Stimulated activated CD8-positive, alpha-beta memory T cell treated with anti-CD3 and anti-CD28 coated beads, Interleukin-7, amount 100 ng/mL, for 24 hours (primary cell): ENCODE measurements at places on chromosomes 2 and 18.

GRCh38 chr2:62526531-62527381 is 20.8 kb upstream of the TMEM17 start:
- DNase-seq: no peak

DNA sequence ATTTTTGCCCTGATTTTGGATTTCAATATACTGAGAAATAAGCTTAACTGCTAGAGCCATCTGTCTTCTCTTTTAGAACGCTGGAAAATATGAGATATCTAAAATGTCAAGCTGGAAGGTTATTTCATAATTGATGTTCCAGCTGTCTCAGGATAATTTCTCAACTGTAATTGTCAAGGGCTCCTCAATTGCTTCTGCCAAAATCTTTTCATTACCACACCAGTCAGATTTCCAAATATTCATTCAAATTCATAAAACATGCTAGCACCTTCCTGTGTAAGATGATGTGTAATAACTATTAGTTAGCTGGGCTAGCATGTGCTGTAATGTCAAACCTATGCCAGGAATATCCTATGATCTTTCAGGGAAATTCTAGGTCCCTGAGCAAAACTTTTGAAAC is 88.1 kb downstream of the TNFRSF11A start:
- no peak for DNase-seq

GRCh38 chr2:196201229-196202009 is 30.0 kb upstream of the STK17B start:
- DNase-seq: no peak

GRCh38 chr2:20507166-20507692 is 60.4 kb downstream of the RHOB start:
- DNase-seq: no peak

DNA sequence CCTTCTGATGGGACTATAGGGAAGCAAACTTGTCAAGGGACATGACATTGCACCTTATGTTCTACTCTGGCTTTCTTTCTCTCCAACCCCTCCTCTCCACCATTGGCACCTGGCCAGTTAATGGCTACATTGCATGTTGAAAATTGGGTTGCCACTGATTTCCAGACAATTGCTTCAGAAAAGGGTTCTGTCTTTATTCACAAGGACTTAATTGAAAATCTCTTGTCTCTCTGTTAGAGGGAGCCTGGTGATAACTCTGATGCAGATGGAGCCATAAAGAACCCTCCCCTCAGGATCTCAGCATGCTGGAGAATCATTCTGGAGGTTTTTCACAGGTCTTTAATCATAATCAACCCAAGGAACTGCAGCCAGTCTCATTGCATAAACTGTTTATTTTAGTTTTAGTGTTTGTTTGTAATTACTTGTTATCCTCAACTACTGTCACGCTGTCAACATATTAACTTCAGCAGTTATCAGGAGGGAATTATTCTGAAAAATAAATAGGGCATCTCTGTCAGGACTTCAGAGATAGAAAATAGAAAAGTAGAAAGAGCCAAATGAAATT is 316.8 kb downstream of the RIT2 start:
- no peak for DNase-seq

DNA sequence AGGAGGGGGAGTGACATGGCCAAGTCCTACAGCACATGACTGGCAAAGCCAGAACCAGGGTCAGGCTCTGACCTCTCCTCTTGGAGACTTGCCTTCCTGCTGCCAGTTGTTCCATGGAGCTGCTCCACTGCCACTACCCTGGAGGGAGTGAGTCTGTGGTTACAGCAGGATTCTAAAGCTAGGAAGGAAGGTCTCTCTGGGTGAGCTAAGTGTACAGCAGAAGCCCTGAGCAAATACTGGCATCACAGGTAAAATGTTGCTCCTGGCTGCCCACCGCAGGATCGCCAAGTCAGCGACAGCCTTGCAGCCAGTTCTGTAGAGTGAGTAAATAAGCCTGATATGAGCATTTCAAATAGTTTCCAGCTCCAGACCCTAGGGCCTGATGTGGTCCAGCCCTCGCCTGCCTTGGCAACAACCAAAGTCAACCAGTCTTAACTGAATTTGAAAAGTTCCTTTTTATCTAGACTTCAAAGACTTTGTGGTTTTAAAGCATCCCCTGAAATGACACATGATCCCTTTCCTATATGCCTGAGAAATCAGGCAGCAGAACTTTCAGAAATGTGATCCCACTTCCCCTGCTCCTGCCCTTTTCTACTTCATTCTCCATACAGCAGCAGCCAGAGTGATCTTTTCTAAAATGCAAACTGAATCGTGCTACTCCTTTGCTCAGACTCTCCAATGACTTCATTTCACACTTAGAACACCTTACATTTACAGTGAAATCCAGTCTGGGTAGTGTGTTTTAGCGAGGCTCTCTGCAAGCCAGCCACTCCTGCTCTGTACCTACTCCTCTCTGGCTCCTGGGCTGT is 114.3 kb downstream of the MGAT5 start:
- DNase-seq: no peak

GRCh38 chr18:48754993-48755473 is 195.7 kb downstream of the SMAD7 start:
- no peak for DNase-seq

- no peak for DNase-seq
Measured at GRCh38 chr18:14179306-14179705, 47.1 kb upstream of the ZNF519 start.

DNA sequence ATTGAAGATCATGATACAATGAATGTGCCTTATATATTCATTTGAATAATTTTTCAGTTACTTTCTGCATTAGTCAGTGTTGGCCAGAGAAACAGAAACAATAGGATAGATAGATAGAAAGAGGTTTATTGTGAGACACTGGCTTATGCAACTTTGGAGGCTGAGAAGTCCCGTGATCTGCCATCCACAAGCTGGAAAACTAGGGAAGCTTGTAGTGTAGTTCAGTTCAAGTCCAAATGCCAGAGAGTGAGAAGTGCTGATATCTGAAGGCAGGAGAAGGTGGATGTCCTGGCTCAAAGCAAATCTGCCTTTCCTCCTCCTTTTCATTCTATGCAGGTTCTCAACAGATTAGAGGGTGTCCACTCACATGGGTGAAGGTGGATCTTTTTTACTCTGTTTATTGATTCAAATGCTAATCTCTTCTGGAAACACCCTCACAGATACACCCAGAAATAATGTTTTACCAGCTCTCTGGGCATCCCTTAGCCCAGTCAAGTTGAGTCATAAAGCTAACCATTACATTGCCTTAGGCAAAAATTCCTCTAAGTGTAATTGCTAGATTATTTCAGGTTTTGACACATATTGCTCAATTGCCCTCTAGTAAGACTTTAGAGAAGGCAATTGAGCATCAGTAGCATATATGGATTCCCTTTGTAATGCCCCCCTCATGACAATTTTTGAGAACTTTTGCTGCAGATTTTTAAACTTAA is 341.4 kb downstream of the LPIN1 start:
- DNase-seq: no peak

GRCh38 chr2:25517701-25518100 is 155.7 kb downstream of the DTNB start:
- DNase-seq: no peak

- no peak for DNase-seq
Measured at GRCh38 chr2:188964976-188965546, 9.1 kb upstream of the COL3A1 start.

DNA sequence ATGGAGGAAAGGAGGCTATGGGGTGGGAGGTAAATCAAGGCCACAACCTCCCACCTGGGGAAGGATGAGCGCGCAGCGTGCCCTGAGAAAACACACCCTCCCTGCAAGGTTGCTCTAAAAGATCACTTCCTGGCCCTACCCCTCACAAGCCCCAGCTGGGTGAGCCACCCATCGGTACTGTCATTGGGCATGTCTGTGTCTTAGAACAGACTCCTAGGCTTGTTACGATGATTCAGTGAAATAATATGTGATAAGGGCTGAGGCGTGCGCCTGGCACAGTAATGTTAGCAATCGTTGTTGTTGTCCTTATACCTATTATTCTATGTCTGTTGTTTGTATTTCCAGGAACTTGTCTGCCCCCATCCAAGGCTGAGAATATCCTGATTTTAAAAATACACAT is 175.1 kb downstream of the ZFP36L2 start:
- no peak for DNase-seq

DNA sequence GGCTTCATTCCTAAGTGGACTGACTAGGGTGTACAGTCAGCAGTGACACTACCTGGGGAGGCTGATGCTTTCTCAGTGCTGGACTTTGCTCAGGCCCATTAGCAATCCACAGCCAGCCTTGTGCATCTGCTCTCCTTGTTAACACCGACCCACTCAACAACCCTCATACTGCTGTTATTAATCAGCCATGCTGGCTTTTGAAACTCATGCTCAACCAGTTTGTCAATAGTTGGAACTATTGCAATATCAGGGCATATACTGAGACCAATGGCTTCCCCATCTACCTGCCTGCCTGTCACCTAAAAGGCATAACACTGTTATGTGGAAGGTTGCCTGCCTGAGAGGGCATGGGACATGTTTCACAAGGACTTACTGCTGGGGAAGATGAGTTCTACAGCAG is 39.4 kb downstream of the GAD1 start:
- no peak for DNase-seq

- DNase-seq: no peak
Measured at GRCh38 chr18:53909668-53910067, 314.8 kb downstream of the MBD2 start.

- DNase-seq: peak; percentile 8
Measured at GRCh38 chr2:70340761-70341476, 39.1 kb upstream of the FAM136A start.
